ENCODE measurements at places on chromosomes 6 and 20.

- no peak for DNase-seq
These were observed 14.5 kb downstream of the FOXC1 start for GRCh38 chr6:1624058-1624850.

DNA sequence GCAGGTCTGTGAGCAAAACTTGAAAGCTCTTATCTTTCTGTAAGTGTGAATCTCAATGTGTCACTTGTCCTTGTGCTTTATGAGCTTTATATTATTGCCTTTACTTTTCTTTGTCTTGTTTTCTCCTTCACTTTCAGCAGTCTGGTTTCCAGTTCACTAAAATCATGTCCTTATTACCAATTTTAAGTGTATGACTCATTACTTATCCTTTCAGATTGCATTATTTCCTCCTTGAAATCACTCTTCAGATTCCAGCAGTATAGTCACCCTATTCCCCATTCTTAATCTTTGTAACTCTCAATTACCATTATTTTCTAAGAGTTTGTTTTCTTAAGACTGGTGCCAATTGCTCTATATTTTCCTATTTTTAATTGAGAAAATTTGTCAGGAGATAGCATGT, 117.4 kb upstream of the GRIK2 start:
- no peak for DNase-seq

DNA sequence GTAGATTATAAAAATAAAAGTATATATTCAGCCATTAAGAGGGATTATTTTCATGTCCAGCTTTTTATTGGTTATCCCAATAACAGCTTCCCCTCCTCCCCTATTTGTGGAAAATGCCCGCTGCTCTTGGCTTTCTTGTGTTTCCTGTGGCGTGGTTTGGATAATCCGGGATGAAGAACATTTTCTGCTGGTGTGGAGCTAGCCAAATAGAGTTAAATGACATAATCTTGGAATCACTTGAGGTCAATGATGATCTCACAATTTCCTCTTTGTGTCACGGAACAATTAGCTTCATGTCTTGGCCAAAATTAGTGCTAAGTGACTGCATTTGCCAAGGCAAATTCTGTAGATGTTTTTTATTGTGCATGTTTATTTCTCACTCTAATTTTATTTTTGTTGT, 394.0 kb downstream of the LAMA2 start:
- no peak for DNase-seq

GRCh38 chr6:17630511-17631073, 30.5 kb downstream of the FAM8A1 start:
- no peak for DNase-seq

- no peak for DNase-seq
These were observed 92.2 kb downstream of the MCHR2 start for GRCh38 chr6:99901596-99902384.

DNA sequence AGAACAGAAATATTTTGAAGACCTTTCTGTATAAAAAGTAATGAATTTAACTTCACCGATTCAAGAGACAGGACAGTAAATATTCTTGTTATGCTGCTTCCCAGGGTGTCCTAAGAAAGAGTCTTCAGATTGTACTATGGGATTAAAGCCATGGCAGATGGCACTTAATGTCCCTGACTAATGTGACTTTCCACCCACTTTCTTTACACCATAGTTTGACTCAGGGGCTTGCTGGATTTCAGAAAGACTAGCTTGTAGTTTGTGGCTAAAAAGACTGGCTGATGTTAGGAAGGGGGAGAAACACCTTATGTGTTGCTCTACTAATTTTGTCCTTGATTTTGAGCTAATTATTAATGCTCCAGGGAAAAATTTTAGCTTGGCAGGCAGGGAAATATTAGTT, 75.9 kb downstream of the UTRN start:
- DNase-seq: no peak

GRCh38 chr20:4666001-4666479, 55.7 kb upstream of the PRND start:
- DNase-seq: peak; percentile 19

- no peak for DNase-seq
These were observed 6.5 kb upstream of the BNIP5 start for GRCh38 chr6:36343109-36343680.

DNA sequence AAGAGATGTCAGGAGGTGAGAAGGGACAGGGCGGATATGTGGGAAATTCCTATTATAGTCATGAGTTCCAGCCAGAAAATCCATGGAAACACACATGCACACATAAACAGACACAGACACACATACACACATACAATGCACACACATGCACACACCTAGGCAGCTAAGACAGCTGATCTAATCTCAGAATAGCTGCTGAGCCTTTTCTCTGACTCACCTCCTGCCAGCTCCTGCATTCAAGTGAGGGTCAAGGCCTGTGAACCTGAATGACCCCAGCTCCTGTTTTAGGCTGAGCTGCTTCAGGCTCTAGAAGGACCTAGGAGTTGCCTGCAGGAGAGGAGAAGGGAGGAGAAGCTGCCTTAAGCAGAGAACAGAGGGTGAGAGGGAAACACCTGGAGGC, 21.6 kb upstream of the RAET1L start:
- no peak for DNase-seq

DNA sequence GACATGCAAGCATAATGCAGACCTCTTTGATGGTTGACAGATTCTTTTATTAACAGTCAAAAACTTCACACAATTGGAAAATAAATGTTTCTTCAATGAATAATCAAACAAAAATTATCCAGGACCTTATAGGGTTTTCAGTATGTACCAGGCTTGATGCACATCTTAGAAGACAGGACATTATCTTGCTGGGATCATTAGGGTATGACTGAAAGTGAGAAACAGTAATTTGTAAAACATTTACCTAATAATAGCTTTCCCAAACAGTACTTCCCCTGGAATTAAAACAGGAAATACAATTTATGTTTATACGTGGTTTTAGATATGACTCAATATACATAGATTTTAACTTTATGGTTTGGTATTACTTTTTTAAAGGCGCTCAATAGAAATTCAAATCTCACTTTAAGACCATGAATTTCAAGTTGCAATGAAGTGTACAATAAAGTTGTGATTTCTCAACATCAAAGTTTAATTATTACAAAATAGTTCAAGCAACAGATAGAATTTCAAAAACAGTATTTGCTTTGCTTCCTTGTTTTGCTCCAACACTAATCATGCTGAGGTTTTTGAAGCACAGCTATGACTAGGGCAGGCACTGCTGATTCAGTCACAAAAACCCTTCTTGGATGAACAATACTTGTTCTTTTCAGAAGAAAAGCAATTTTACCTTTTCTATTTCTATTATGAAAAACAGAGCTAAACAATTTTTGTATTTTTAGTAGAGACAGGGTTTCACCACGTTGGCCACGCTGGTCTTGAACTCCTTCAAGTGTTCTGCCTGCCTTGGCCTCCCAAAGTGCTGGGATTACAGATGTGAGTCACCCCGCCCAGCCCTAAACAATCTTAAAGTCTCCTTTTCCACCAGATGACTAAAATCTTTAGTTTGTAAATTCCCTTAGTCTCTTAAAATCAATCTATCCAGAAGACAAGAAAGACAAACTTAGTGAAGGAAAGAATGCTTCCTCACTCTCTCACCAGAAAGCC, 13.7 kb downstream of the SOD2 start:
- no peak for DNase-seq

- no peak for DNase-seq
These were observed 22.8 kb downstream of the NPEPL1 start for GRCh38 chr20:58715391-58715800.

- DNase-seq: no peak
These were observed 139.2 kb downstream of the SOX4 start for GRCh38 chr6:21732731-21733130.

GRCh38 chr20:46767127-46767761, 57.8 kb downstream of the SLC2A10 start:
- no peak for DNase-seq
